ENCODE measurements at places on chromosomes 13 and 19.

DNA sequence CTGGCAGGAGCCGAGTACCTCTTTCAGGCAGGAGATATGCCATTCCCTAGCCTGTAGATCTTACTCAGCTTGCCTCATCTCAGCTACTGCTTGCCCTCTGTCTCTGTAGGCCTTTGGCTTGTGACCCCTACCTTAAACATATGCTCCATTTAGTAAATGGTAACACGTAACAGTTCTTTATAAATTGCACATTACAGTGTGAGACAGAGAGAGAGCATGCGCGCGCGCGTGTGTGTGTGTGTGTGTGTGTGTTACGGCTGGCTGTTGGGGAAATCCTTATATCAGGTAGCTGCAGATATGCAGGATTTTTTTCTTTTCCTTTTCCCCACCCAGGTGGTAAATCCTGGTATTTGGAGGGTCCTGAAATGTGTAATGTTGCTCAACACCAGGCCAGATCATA lies 4.2 kb downstream of the SPINT2 start:
- no peak for DNase-seq

DNA sequence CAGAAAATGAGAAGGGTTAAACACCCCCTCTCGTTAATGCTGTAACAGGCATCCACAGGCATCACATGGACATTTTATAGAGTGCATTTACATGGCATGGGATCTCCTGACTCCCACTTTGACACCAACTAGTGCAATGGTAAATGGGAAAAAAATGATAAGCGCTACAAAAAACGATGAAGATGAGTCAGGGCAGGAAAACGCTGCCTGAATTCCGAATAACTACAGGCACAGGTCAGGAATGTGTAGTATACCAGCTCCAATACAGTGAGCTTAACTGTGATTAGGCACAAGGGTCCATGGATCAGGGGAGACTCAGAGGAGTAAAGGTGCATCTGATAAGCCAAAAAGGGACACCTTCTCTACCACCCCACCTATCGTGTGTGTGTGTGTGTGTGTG lies 223.6 kb downstream of the FOXO1 start:
- DNase-seq, result no peak

DNA sequence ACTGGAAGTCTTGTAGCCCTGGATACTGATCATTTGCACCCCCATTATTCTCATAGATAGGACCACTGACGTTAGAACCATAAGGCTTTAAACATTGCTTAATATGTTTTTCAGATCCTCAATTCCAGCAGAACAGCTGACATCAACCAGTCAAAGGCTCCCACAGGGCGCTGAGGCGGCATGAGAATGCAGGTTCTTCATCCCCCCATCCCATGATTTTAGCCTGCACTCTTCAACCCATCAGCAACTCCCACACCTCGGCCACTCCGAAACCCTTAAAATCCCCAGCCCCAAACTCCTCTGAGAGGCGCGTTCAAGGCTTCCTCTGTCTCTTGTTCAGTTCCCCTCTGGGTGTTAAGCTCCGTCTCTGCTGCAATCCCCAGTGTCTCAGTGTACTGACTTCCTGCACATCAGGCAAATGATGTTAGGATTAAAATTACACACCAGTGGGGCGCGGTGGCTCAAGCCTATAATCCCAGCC lies 24.3 kb upstream of the LAMP1 start:
- no peak for DNase-seq

DNA sequence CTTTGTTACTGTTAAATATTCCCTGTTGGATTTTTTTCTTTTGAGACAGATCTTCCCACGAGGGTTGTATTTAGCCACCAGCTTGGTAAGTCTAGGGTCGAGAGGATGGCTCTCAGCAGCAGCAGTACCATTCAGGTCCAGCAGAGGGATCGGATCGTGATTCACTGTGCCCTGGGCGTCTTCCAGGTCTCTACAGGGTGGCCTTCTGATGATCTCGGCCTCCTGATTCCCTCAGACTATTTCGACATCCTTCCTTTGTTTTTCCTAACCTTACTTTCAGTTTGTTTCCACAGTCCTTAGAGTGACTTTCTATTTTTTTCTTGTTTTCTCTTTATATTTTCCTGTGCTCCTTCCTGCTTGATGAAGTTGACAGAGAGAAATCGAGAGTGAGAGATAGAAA lies 1436.9 kb downstream of the UQCRFS1 start:
- no peak for DNase-seq

- DNase-seq, result peak; percentile 98
Observed at GRCh38 chr19:50025794-50026549, at the start of gene ZNF473. ZNF473 (plus strand) TSS chr19:50026005; CDS start chr19:50031083, 5,078 bp downstream.

- DNase-seq, result peak; percentile 84
Observed at GRCh38 chr13:46679369-46680120, 117.4 kb downstream of the ESD start.

DNA sequence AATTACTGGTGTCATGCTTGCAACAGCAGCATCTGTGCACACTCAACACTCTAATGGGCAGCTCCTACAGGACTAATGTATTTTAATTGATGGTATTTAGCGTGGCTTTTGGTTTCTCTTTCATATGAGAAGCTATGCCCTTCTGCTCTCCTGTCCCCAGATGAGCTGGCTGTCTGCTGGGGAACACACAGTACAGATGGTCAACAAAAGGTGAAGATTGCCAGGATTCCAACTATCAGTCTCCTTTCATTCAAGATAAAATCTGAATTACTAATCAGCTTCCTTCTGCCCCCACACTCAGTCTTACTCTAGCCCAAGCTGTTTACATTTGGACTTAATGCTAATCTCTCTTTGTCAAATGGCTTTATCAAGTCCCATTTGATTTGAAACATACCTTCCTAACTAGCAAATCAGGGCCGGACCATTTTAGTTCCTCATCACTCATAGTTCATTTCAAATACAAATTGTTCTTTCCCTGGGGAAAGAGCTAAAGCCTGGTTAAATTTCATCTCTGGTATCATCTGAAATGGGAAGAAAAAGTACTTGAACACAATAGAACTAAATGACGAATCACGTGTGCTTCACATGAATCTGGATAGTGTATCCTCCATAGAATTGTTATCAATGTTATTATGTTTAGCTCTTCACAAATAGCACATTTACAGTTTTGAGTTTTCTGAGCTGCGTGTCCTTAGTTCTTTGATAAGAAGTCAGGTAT lies 988.0 kb downstream of the PCDH17 start:
- no peak for DNase-seq

GRCh38 chr19:48553676-48554384 lies 1.9 kb downstream of the SULT2B1 start:
- no peak for DNase-seq

GRCh38 chr13:50950849-50951248 lies 41.3 kb downstream of the RNASEH2B start:
- no peak for DNase-seq

GRCh38 chr13:34391076-34391475 lies 551.0 kb upstream of the NBEA start:
- no peak for DNase-seq

DNA sequence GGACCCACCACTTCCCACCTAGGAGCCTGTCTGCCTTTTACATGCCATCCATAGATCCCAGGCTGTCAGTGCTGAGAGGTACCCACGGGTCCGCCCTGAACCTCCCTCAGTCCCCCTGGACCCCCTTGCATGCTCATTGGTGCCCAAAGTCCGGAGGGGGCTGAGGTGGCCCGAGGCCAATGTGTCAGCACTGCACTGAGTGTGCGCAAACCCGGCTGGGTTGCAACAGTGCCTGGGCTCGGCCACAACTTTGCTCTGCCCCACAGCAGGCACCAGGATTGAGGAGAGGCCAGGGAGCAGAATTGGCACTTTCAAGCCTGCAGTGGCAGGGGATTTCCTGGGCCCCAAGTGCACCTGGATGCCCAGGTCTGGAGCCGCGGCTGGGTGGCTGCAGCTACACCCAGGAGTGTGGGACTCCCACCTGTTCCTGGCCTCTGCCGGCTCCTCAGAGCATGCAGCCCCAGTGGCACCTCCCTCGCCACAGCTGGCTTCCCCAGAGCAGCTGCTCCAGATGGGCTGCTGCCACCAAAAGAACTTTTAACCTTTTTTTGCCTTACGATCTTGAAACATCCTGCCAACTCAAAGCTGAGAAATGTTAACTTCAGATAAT lies 837.0 kb downstream of the SLITRK6 start:
- peak; percentile 56 for DNase-seq

GRCh38 chr13:23254506-23254905 lies 73.7 kb downstream of the SGCG start:
- no peak for DNase-seq

GRCh38 chr13:37067874-37068273 lies 8.4 kb upstream of the SUPT20H start:
- no peak for DNase-seq

DNA sequence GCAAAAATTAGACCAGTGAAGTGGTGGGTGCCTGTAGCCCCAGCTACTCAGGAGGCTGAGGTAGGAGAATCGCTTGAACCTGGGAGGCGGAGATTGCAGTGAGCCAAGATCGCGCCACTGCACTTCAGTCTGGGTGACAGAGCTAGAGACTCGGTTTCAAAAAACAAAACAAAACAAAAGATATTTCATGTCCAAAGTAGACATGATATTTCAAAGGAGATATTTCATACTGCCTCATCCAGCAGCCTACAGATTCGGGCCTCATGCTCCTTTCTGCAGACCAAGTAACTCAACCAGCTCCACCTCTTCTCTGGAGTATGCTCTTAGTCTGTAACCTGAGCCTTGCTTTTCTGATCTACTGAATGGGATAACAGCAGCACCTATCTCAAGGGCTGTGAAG lies 15.0 kb downstream of the ZC3H4 start:
- DNase-seq, result peak; percentile 9

GRCh38 chr13:20350819-20351218 lies 118.7 kb upstream of the GJB6 start:
- DNase-seq, result no peak

DNA sequence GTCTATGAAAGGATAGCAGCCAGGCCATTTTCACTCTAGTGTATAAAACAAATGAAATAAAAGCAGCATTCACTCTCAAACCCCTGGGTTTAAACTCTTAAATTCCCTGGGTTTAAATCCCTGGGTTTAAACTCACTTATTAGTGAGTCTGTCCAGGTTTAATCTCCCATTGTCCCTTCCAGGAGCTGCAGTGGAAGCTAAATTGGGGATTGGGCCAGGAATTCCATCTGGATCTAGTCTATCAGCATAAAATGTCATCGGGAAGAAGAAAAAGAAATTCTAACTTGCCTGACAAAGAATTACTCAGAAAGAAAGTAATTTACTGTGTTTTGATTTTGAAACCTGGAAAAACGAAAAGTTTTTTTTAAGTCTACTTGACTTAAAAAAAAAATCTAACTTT lies 54.8 kb downstream of the FRY start:
- DNase-seq, result no peak

DNA sequence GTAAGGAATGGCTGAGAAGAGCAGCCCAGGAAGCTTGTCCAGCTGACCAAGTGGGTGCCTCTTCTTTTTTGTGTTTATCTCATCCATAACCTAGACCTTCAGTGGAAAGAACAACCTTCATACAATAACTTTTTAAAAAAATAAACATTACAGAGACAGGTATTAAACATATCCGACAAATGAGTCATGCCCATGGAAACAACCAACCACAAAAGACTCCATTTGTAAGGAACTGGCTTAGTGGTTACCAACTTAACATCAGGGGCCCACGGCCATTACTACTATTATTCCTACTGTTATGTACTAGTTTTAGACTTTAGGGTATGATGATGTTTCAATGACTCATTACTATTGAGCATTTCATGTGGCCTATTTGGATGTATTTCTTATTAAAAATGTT lies 191.7 kb upstream of the SERP2 start:
- DNase-seq, result no peak

GRCh38 chr13:93140912-93141311 lies 85.7 kb upstream of the GPC6 start:
- DNase-seq, result no peak

- DNase-seq, result no peak
Observed at GRCh38 chr13:113273851-113274590, 23.0 kb upstream of the LAMP1 start.

DNA sequence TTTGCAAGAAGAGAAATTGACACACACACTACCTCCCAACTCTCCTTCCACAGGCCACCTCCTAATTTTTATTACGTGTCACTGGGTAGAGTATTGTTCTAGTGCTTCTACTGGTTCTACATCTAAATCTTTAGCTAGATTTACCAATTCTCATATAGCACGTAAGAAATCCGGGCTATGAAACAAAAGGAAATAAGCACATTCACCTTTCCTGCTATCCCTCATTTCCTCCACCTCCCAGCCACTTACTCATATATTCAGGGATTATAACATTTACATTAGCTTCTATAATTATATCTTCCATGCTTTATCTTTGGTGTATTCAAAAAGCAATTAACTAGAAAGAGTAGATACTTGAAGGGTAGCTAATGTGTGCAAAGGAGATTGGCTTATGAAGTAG lies 39.7 kb downstream of the USP12 start:
- no peak for DNase-seq

GRCh38 chr13:31878955-31879354 lies 139.6 kb downstream of the RXFP2 start:
- DNase-seq, result no peak

- DNase-seq, result peak; percentile 41
Observed at GRCh38 chr19:362154-362553, 17.6 kb upstream of the MIER2 start.

GRCh38 chr13:27673911-27674310 lies 52.2 kb downstream of the POLR1D start:
- no peak for DNase-seq

- no peak for DNase-seq
Observed at GRCh38 chr19:58350001-58350861, 3.1 kb downstream of the A1BG start.

DNA sequence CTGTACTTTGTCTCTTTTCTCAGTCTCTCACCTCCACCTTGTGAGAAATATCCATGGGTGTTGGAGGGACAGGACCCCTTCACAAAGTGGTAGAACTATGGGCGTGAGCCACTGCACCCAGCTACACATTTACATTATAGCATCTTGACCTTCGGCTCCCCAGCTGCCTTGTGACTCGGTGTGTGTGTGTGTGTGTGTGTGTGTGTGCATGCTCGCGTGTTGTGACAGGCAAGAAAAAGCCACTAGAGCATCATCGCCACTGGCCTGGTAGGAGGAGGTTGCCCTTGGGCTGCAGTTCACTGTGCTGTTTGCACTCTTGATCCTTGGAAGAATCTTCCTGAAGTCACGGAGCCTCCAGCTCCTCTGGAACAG lies 13.7 kb upstream of the ZNF888 start:
- no peak for DNase-seq

Data from spleen (tissue), 13 donors.